T-helper 9 cell (primary cell): ENCODE measurements at places on chromosomes 12 and 14.

GRCh38 chr14:55707365-55707804 is 127.4 kb downstream of the KTN1 start:
- no peak for DNase-seq

DNA sequence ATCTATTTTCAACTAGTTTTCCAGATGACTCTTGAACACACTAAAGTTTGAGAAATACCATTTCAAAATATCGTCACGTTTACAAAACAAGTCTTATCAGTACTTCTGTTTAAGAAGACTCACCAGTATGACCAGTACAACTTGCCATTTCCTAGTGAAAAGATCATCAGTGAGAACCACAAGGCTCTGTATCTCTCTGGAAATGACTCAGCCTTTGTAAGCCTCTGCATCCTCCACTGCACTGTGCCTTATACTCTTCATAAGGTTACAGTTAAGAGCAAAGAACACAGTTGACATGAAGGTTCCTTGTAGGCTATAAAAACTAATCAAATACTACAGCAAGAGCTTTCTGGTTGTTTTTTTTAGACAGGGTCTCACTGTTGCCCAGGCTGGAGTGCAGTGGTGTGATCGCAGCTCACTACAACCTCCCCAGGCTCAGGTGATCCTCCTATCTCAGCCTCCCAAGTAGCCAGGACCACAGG is 5.7 kb upstream of the VTI1B start:
- DNase-seq, result no peak

- no peak for DNase-seq
Observed at GRCh38 chr12:101607894-101608293, 13.1 kb downstream of the MYBPC1 start.

DNA sequence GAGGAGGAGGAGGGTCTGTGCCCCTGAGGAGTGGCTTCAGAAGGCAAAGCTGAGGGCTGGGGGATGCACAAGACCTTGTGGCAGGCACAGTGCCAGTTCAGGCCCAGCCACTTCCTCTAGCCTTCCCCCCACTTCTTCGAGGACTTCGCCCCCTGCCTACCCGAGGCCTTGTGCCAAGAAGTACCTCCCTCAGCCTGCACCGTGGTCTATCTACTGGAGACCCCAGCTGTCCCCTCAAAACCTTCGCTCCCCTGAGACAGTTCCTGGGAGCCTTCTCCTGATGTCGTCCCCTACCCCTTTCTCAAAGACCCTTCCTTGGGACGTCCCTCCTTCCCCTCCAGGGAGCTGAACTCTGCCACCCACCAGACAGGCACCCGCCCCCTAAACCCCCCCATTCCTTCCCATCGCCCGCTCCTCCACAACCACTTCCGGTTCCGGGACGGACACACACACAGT is 604 bp downstream of the ZNF384 start:
- DNase-seq, result peak; percentile 26

DNA sequence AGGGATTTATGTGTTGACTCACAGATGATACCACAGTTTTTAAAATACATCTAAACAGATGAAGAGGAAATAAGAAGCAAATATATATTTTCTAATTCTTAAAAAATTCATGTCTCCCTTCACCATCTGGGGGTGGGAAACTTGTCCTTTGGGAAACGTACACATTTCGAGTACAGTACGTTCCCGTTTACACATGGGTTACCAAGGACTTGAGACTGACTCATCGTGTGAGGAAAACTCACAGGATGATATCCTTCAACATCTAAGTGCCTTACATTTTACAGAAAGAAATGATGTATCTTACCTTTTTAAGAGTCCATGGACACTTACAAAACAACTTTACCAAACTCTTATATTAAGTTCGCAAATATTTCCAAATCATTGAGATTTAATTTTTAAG is 16.0 kb upstream of the FBLN5 start:
- DNase-seq, result no peak
